ENCODE measurements at places on chromosomes 5 and 9.

DNA sequence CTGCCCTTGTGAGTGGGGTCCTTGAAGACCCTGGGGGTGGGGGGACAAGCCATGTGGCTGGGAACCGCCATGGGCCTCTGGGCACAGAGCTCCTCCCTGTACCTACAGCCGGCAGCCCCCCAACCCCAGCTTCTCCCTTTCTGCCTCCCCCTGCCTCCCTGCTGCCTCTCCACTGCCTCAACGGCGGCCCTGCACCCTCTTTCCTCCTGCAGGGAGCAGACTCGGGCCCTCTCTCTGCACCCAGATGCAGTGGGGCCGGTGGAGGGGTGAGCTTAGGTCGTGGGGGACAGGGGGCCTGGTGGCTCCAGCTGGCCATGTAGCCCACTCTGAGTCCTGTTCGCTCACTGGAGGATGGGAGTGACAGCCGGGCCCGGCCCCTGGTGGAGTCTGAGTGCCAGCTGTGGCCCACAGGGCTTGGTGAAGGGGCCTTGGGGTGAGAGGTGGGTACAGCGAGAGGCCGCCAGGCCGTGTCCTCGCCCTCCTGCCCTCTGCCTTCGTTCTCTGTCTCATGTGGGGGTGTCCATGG is 139.3 kb upstream of the COL5A1 start:
- no peak for DNase-seq

GRCh38 chr5:53469946-53470687 is 10.3 kb upstream of the FST start:
- no peak for DNase-seq

DNA sequence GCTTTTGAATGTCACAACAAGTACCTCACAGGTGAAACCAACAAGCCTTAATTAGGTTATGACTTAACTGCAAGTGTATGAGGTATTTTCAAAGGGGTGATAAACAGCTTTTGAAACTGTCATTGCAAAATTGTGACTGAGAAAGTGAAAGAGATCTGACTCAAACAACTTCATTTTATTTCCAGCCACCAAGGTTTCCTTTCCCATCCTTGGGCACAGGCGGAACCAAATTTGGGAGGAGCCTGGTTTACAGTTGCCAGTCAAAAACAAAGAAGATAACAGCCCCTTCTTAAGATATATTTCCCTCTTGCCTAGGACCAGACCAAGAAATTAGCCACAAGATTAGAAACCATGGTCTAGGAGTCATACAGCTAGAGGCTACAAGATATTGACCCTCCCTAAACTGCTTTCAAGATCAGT is 417.1 kb downstream of the CSNK1G3 start:
- DNase-seq = no peak

DNA sequence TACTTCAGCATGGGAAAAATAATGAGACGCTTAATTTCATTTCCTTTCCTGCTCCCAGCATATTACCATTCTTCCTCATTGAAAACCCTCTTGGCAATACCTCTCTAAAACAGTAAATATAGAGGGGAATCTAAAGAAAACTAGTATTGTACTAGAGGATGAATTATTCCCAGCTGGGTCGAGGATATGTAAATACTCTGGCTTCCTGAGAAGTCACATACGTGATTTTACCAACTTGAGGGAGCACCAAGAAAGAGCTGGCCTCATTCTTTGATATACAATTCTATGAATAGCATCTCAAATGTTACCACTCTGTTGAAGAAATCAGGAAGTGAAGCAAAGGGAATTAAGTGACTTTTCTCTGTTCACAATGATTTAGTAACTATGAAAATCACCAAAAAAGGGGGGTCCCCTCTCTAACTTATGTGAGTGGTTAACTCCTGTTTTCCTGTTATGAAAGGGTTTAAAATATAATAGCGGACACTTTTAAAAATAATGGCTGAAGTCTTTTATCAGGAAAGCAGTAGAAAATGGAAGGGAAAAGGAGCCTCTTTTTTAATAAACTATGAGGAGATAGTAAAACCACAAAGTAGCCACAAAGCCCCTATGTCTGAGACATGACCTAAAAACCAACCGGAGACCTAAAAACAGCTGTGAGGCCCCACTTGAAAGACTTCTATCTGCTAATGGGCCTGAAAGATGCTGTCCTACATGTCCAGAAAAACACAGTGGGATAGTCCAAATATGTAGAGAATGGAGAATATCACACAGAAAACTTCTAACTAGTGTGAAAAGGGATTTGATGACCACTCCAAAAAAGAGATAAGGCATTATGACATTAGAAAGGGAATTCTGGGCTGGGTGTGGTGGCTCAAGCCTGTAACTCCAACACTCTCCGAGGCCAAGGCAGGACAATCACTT is 42.6 kb downstream of the LPAR1 start:
- no peak for DNase-seq

- DNase-seq = no peak
Measured at GRCh38 chr5:159040181-159040580, 59.5 kb downstream of the EBF1 start.

DNA sequence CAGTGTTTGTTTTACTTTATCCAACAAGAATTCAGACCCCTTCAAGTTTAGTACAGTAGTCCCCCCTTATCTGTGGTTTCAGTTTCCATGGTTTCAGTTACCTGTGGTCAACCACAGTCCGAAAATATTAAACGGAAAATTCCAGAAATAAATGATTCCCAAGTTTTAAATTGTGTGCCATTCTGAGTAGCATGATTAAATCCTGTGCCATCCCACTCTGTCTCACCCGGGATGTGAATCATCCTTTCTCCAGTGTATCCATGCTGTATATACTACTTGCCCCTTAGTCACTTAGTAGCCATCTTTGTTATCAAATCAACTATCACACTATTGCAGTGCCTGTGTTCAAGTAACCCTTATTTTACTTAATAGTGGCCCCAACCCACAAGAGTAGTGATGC is 153.8 kb upstream of the RASA1 start:
- peak; percentile 84 for DNase-seq

GRCh38 chr5:155826611-155827507 is 500.1 kb upstream of the SGCD start:
- no peak for DNase-seq

DNA sequence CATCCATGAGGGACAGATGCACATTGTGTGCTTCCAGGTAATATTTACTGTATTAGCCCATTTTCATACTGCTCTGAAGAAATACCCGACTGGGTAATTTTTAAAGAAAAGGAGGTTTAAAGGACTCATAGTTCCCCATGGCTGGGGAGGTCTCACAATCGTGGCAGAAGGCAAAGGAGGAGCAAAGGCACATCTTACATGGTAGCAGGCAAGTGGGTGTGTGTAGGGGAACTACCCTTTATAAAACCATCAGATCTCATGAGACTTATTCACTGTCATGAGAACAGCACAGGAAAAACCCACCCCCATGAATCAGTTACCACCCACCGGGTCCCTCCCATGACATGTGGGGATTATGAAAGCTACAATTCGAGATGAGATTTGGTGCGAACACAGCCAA is 148.8 kb upstream of the FBXL17 start:
- no peak for DNase-seq

- no peak for DNase-seq
Measured at GRCh38 chr9:129037767-129038098, 1.3 kb downstream of the MIGA2 start.

- peak; percentile 68 for DNase-seq
Measured at GRCh38 chr5:132386644-132387286, 17.3 kb downstream of the SLC22A5 start.

- no peak for DNase-seq
Measured at GRCh38 chr5:37799865-37800421, 39.9 kb downstream of the GDNF start.

GRCh38 chr5:1134478-1134877 is 22.6 kb upstream of the SLC12A7 start:
- no peak for DNase-seq

DNA sequence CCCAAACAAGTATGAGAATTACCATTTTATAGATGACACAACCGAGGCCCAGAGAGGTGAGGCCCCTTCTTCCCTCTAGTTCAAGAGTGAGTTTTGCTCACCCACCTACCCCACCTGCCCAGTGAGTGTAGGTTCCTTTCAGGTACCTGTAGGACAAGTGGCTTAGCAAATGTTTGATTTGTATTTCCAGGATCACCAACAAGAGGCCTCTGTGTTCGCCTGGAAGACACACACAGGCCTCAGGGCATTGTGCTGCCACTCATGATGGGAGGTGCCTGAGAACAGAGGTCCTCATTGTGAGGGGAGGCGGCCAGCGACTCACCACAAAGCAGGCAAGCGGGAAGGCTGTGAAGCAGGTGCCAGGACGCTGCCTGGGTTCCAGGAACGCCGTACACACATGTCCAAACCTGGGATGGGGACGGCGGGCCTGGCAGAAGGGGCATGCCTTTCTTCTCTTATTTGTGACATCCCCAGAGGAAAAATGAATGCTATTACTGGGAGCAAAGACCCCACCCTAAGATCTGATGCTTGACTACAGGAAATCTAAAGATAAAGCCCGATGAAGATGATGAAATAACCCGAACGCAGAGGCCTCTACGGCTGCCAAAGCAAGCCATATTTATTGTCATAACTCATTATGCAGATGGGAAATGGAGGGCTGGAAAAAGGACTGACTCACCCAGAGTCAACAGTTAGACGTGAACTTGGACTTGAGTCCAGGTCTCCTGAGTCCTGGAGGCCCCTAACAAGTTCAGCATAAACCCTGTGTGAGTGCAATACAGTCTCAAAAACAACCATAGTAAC is 60.2 kb upstream of the SLC25A51 start:
- DNase-seq = peak; percentile 97
